Activated CD8-positive, alpha-beta memory T cell treated with anti-CD3 and anti-CD28 coated beads for 36 hours (primary cell): ENCODE measurements at places on chromosomes 3 and 15. TPM values are rescaled to one million over a fixed set of nuclear protein-coding genes. Genes with fewer than 3 reads are reported as not detected.

Gene GLDN
- total RNA-seq: not detected

Gene PXYLP1
- total RNA-seq: 9.0 TPM

Gene HTR3E
- not detected for total RNA-seq

Gene ITIH1
- not detected for total RNA-seq

Gene GMNC
- not detected for total RNA-seq

Gene ERC2
- not detected for total RNA-seq

Gene SCAMP2
- total RNA-seq: 73.3 TPM

Gene CASR
- total RNA-seq: not detected

Gene GOLGA6B
- total RNA-seq: not detected

Gene CCR9
- total RNA-seq: 1.5 TPM

Gene RPP14
- 26.7 TPM for total RNA-seq
